ENCODE measurements at places on chromosomes 7 and 10.
A peak's percentile ranks its signal among the peaks of the same experiment; 100 is the strongest.

- DNase-seq: no peak
These were observed 5.0 kb upstream of the TNRC18 start for GRCh38 chr7:5428478-5429252.

- DNase-seq: no peak
These were observed 289.6 kb downstream of the POM121L12 start for GRCh38 chr7:53325061-53325460.

GRCh38 chr10:100802607-100803006 is 57.2 kb downstream of the PAX2 start:
- DNase-seq: no peak

DNA sequence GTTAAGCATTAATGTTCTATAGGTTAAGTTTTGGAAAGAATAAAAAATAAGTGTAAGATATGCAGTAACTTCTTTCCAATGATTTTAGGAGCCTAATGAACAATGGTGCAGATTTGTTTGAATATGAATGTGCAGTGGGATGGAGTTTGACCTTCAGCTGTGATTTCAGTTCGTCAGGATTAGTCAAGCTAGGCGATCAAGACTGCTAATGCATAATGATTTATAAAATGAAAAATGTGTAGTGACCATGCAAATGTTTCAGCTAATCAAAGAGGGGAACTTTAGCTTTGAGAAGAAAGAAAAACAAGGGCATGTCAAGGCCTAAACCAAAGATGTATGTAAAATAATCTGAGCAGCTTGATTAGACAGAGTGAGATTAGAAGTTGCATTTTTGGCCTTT is 208.5 kb downstream of the FOXP2 start:
- no peak for DNase-seq

- DNase-seq: no peak
These were observed 378.6 kb upstream of the PRKCQ start for GRCh38 chr10:6958711-6959110.

DNA sequence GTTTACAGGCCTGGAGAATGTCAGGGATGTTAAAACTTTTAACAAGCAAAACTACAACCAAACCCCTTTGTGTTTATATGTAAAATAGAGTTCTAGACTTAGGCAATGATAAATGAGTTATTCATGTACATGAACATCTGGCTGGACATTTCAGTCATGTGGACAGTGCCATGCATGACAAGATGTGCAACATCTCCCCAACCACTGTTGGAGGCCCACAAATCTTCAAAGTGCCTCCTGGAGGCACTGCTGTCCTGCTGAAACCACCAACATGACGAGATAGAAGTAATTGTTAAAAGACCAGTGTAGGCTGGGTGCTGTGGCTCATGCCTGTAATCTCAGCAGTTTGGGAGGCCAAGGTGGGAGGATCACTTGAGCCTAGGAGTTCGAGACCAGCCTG is 18.4 kb downstream of the PPIA start:
- no peak for DNase-seq

DNA sequence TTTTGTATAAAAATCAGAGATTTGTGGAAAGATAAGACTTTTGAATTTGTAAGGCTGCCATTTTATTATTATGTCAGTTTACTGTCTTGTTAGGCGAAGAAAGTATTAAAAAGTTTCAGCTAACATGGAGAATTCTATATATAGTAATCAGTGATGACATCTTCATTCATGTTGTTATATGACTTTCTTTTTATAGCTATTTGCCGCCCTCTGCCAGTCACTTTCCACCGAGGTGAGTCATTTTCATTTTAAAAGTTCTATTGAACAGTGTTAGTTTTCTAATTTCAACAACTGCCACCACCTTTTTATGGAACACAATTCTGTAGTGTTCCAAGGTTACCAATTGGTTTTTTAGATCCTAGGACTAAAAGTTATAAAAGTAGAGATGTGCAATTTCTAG is 11.8 kb downstream of the CUTC start:
- no peak for DNase-seq

DNA sequence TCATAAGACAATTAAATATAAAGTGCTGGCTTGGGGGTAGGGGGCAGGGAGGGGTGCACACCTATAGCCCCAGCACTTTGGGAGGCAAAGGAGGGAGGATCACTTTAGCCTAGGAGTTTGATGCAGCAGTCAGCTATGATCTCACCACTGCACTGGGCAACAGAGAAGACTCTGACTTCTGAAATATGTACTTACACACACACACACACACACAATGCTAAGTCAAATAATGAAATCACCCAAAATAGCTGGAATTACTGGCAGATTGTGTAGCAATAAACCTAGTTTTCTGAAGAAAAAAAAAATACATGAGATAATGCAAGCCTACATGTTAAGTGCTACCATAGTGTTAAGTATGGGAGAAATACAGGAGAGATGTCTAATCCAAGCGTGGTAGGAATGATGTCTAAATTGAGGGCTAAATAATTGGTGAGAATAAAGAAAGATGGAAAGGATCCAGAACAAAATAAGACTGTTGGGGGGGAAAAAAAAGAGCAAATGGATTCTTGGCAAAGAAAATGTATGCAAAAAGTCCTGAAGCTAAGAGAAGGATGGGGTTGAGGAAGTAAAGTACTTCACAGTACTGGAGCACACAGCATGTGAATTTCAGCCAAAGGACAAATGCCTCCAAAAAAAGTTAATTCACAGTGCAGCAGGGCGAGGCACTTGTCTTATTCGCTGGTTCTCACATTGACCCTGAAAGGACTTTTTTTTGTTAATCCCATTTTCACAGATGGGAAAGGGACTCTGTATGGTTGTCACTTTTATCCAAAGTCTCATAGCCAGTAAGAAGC is 73.9 kb downstream of the IGF2BP3 start:
- no peak for DNase-seq

DNA sequence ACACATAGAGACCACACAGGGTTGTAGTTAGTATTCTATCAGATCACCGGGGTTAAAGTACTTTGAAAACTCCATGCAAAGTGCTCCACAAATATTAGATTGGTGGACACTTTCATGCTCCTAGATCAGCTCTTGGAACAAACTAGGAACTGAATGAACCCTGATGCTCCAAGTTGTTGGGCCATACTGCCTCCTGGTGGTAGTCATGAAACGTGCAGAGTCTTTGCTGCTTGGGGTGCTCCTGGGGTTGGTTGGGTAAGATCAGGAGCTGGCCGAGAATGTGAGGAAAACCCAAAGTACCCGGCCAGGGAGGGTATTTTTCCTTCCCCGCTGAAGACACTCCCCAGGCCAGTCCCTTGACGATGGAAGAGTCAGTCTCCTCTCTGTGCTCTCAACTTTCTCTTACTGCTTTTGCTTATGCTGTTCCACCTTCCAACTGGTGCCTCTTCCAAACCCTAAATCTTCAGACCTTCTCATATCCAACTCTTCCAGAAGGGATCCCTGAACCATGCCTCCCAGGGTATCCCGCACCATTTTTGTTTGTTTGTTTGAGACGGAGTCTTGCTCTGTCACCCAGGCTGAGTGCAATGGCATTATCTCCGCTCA is 918 bp upstream of the RPEL1 start:
- DNase-seq: peak; percentile 61

Data from CD4-positive, alpha-beta T cell treated with Interferon gamma for 1 hour (primary cell).